Adipocyte (in vitro differentiated cells): ENCODE measurements at places on chromosomes 3 and 15.

DNA sequence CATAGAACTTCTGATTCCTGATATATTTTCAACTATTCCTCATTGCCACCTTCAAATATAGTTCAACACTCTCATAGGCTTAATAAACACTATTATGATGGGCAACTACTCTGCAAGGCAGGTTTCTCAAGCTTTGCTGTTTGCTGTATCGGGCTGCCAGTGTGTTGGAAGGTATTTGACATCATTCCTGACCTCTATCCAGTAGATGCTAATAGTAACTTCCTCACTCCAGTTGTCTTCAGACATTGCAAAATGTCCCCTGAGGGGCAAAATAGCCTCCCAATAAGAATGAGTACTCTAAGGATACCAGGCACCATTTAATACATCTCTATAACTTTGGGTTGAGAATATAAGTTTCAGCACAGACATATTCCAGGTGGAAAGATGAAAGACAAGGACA, 147.5 kb upstream of the PFN2 start:
- no peak for DNase-seq

DNA sequence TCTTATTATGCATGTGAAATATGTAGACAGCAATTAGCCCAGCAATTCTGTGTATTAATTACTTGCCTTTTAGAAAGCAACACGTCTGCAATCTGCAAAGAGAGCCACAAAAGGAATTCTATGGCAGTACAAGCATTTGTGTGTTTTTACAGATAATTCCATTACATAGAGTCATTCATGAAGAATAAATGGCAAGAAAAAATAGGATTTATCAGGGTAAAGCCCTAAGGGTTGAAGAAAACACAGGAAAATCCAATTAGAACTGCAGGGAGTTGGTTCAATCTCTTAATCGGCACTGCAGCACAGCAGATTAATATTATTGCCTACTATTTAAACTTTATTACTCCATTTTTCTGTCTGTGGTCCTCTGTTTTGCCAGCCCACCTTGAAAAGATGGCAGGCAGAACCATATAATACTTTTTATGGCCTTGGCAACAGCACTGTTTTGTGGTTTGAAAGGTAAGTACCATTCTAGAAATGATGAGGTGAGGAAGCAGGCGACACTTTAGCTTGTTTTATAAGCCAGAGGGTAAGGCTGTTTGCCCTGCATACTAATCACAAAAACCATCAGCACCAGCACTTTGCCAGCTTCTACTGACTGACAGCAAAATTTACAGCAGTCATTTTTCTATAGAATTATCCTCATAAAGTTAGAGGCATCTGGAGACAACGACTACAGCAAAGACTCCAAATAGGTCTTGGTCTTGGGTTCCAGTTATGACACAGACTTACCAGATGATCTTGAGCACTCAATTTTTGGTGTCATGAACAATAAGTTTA, 638.2 kb upstream of the NAALADL2 start:
- DNase-seq = no peak

GRCh38 chr15:77526595-77527163, 106.0 kb downstream of the HMG20A start:
- DNase-seq = no peak

DNA sequence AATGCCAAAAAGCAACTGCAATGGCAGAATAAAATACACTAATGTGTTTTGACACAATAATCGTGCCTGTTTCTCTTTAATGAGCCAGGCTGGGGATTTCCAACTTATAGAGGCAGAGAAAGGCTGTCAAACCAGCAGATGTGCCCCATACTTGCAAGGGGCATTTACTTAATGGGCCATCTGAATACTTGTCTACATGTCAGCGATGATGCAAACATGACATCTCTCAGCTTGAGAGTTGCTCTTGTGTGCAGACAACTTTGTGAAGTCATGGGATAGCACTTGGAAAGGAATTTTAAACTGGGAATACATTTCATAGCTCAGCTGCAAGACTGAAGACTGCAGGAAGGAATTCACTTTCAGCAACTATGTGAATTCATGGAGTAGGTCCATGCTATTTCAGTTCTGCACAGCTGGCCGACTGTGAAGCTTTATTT, 127.4 kb upstream of the ADAMTS9 start:
- DNase-seq = peak; percentile 80

- DNase-seq = no peak
Measured at GRCh38 chr3:155519078-155519477, 225.6 kb upstream of the STRIT1 start.

DNA sequence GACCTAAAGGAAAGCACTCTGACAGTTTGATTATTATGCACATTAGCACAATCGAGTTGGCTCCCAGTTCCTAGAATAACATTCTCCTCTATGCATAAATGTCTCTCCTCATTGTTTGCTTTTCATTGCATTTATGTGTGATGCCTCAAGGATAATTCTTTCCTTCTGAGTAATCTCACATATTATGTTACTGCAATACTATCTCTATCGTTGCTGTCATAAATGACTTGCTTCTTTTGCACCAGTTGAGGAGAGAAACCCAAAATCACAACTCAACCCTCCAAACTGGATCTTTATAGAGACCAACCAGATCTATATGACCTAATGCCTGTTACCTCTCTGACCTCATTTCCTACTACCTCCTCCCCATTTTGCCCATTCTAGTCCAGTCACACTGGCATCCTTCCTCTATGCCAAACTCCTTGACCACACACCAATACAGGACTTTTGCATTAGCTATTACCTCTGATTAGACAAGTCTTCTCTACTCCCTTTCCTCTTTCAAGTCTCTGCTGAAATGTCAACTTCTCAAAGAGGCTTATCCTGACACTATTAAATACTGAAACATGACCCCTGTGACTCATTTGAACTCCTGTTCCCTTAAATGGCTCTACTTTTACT, 1026.0 kb downstream of the TUSC7 start:
- DNase-seq = peak; percentile 84

- no peak for DNase-seq
Measured at GRCh38 chr3:11481556-11481955, 162.2 kb downstream of the VGLL4 start.

DNA sequence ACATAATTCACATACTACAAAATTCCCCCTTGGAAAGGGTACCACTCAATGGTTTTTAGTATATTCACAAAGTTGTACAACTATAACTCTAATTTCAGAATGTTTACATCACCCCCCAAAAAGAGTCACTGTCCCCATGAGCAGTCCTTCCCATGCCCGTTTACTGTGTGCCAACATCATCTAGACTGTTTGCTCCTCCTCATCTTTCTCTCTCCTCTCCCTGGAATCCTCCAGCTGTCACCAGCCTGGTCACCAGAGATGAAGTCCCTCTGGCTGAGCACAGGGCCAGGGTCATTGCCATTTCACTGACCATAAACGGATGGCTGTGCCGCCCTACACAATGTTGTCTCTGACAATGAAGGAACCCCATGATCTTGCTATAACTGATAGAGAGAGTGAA, 45.2 kb downstream of the C2CD4B start:
- DNase-seq = no peak
